ENCODE measurements at places on chromosomes 1 and 21.

- no peak for DNase-seq
These were observed 12.5 kb upstream of the HNRNPR start for GRCh38 chr1:23356471-23357137.

- DNase-seq = no peak
These were observed 76.9 kb upstream of the KAZN start for GRCh38 chr1:14521622-14522021.

DNA sequence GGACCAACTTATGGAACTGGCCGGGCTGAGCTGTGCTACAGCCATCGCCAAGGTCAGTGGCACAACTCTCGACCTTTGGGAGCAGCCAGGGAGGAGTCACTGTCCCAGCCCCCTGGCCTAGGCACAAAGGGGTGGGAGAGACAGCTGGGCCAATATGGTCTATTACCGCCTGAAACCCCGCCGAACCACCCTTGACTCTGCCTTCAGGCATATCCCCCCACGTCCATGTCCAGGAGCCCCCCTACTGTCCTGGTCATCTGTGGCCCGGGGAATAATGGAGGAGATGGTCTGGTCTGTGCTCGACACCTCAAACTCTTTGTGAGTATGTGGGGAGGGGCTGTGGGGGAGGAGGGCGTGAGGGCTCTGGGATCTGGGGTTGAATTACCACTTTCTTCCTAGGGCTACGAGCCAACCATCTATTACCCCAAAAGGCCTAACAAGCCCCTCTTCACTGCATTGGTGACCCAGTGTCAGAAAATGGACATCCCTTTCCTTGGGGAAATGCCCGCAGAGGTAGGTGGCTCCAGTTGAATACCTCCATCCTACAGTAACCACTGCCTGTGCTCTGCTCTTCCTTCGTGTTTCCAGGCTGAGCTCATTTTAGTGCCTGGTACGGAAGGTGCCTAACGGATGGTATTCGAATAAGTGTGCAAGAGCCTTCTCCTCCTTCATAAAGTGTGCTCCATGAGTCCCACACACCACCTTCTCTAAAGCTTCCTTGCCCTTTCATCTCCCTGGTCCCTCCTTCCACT, 758 bp downstream of the NAXE start:
- DNase-seq = no peak

DNA sequence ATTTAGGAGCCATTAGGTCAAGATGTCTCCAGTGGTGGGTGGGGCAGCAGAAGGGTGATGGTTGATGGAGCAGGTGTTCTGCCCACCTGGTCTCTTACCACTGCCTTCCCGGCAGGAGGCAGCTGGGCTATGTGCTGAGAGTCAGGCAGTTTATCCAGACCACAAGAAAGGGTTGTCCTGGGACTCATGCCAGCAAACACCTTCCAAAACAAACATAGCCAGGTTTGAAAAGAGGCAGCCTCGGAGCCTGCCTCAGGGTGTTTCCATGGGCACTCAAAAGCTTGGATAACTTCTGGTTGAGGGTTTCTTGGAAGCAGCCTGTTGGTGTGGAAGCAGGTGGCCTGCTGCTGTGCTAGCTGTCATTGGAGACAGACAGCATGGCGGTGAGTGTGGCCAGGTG, 187.2 kb downstream of the PCP4 start:
- DNase-seq = no peak

GRCh38 chr1:167059045-167059808, 30.9 kb downstream of the GPA33 start:
- peak; percentile 53 for DNase-seq

DNA sequence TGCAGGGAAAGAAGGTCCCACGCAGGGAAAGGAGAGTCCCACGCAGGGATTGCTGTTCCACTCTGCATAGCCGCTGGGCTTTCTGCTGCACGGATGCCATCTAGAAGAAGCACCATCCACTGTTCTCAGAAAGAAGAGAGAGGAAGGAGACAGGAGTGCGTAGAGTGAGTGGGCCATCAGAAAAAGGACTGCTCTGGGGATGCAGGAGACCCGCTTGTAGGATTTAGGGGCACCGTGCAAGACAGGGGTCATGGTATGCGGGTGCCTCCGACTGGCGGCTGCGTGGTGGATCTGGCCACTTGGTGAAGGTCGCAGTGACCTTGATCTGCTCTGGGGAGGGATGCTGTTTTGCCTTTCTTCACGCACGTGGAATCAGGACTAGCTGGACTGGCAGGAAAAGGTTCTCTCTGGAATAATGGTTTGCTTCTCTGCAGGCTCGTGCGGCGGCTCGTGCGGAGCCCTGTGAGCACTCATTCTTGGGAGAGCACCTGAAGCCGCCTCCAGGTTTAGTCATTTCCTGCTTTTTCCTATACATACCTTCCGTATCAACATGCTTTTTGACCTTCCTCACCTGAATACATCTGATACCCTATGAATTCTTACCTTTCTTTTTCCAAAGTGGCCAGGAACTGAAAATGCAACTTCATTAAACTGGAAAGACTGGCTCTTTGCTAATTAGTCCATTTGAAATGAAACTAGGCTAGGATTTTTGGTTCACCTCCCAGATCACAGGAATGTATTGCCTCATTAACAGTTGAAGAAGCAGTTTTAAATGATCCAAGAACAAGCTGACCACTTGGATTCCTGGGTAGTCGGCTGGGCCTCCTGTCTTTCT, 181.6 kb downstream of the KIF26B start:
- no peak for DNase-seq

- DNase-seq = no peak
These were observed 17.4 kb downstream of the SFT2D2 start for GRCh38 chr1:168243198-168243597.

DNA sequence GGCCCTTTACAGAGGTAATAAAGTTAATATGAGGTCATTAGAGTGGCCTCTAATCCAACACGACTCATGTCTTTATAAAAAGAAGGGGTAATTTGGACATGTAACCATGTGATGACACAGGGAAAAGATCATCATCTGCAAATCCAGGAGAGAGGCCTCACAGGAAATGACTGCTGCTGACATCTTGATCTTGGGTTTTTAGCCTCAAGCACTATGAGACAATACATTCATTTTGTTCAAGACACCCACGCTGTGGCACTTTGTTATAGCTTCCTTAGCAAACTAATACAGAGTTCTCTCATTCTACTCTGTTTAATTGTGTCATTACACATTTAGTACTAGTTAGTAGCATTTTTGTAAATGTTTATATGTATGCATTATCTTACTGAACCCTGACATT, 64.0 kb upstream of the RUNX1 start:
- DNase-seq = no peak

- no peak for DNase-seq
These were observed 17.0 kb downstream of the TRAF5 start for GRCh38 chr1:211343607-211344006.

- no peak for DNase-seq
These were observed 3.5 kb downstream of the IGSF9 start for GRCh38 chr1:159941591-159942560.

DNA sequence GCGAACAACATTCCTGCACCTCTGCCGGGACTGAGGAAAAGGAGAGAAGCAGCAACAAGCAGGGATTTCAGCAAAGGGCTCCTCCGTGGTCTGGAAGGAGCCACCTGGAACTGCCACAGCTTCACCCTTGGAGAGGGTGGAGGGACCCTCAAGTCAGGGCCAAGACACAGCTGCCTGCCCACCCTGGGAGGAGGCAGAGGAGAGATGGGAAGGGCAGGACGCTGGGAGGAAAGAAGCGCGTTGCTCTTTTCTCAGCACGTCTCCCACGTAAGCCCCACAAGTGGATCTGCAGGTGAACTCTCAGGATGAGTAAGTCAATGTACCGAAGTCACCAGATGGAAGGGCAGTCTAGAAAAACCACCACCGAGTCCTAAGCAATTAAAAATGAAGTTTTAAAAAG, 39.6 kb downstream of the SLC19A1 start:
- no peak for DNase-seq

DNA sequence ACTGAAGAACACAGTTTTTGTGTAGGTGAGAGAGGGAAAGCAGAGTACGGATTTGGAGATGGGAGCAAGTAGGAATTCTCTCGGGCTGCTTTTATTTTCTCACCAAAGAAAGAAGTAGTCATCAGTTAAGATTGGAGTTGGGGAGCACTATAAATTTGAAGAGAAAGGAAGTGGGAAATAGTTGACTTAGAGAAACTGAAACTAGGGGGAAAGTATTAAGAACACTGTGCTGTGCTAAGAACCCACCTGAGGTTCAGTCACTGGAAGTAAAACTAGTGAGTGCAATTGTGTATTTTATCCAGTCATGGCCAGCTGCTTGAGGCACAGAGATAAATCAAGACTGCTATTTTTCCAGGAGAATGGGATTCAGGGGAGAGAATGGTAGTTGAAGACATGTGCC, 37.4 kb downstream of the CLCC1 start:
- DNase-seq = no peak

GRCh38 chr1:191662746-191663145, 495.5 kb upstream of the RGS18 start:
- DNase-seq = no peak

GRCh38 chr1:184354719-184355118, 32.1 kb upstream of the C1orf21 start:
- no peak for DNase-seq

GRCh38 chr1:88549536-88549935, 134.5 kb upstream of the PKN2 start:
- peak; percentile 30 for DNase-seq

DNA sequence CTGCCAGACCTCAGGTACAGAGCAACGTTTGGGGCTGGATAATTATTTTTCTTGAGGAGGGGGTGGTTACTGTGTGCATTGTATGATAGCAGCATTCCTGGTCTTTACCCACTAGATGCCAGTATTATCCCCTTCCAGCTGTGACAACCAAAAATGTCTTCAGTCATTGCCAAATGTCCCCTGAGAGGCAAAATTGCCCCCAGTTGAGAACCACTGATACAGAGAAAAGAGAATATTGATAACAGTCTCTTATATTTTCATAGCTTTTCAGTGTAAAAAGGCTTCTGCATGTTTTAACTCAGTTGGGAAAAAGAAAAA, 51.8 kb upstream of the SYT14 start:
- DNase-seq = no peak

GRCh38 chr1:226132728-226133503, 53.6 kb downstream of the ACBD3 start:
- DNase-seq = no peak

DNA sequence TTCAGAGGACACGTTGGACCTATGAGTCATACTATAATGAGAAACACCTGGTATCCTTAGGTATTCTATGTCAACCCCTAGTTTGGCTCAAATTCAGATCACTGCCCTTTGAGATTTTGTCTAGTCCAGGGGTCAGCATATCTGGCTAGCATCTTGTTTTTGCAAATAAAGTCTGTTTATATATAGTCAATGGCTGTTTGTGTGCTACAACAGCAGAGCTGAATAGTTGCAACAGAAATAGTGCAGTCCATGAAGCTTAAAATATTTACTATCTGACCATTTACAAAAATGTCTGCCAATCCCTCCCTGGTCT, 48.5 kb upstream of the EDEM3 start:
- DNase-seq = no peak

DNA sequence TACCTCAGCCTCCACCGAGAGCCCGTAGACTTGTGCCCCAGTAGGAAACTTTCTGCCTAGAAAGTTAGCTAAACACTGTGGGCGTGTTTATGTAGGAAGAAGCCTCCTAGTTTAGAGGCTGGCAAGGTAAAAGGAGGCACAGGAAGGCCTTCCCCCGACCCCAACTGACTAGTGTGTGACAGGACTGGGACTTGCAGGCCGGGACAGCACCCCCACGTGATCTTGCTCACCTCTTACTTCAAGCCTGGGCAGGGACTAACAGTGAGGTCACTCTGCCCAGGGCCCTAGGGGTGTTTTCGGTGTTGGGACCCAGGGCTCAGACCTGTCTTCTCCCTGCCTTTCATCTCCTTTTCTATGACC, 392 bp upstream of the TAGLN2 start:
- DNase-seq = no peak

- DNase-seq = no peak
These were observed 75.3 kb downstream of the CD58 start for GRCh38 chr1:116495535-116495934.

DNA sequence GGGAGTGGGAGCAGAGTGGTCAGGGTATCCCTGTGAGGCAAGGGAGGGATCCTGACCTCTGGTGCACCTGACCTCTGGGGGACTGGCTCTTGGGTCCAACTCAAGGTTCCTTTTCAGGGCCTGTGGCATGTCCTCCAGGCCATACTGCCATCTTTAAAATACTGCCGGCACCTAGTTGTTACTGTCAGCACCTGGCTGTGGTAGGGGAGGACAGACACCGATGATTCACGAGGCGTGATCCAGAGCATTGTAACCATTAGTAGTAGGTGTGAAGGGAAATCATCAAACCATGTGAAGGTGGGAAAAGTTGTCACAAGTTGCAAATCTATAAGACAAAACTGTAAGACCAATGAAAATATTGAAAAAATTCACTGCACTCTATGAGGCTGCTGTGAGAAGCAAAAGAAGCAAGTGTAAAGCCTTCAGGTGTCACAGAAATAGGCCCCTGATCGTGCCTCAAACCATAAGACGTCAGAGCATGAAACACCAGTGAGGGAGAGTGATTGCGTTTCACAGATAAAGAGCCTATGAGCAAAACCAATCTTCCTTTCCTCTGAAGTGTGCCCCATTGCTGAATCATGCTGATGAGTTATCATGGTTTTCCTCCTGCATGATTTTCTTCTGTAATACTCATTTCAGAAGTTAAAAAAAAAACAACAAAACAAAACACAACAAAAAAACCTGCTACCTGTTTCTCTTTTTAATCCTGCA, 55.3 kb downstream of the CDC7 start:
- DNase-seq = no peak
